ENCODE measurements at places on chromosomes 6 and 20.

DNA sequence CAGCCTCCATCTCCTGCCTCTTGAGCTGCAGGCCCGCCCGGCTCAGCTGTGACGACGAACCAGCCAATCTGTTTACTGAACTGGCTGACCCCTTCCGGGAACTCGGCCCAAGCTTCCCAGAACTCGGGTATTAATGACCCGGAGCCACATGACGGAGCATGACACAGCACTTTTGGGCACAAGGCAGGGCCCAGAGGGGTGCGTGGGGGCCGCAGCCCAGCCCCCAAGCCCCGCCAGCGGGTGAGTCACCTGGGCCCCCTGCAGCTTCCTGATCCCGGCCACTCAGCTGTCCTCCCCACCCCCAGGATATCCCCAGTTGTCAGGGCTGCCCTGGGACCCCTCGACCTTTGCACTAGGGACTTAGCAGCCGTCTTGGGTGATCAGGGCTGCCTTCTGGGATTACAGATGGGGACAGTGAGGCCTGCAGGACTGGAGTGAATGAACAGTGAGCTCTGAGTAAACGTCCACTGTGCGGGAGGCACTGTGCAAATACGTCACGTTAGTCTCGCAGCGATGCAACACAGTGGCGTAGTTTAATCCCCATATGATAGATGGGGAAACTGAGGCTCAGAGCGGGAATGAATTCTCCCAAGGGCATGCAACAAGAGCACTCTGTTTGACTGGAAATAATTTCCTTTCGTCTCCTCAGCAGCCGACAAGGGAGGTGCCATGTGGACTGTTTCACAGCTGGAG, 102.1 kb downstream of the CEBPB start:
- DNase-seq = peak; percentile 95

DNA sequence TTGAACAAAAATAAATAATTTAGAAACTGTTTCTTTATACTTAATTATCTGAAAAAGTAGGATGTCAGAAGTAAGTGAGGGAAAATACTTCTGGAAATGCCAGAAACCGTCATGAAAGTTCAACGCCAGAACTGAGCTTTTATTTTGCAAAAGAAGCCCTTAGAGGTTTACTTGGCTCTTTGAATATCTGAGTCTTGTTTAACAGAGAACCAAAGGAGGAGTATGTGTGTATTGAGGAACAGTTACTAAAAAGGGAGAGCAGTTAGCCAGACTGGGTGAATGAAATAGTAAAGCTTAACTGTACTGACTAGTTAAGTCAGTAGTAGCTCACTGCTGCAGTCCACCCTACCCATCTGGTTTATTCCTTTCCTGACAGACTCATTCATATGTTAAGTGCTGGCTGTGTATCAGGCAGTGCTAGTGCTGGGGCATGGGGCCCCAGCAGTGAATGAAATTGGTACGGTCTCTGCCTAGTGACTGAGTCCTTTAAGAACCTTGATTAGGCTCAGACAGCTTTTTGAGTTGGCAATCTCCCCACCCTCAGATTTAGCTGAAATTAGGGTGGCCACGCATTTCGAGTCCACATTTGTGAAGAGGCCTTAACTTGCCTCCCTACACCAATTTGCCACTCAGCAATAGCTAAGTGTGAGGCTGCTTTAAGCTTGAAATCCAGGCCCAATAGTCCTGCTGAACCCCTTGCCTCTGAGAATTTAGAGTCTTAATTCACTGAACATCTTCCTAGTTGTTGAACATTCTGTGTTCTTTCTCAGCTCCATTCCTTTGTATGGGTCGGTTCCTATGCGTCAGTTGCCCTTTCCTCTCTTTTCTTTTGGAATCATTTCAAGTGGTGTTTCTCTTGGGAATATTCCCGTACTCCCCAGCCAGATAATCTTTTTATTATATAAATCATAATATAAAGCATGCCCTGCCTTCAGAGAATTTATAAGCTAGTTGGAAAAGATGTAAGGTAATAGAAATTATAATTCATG, 20.2 kb downstream of the MAP3K4 start:
- no peak for DNase-seq

GRCh38 chr6:97443408-97444080, 160.5 kb upstream of the MMS22L start:
- no peak for DNase-seq

DNA sequence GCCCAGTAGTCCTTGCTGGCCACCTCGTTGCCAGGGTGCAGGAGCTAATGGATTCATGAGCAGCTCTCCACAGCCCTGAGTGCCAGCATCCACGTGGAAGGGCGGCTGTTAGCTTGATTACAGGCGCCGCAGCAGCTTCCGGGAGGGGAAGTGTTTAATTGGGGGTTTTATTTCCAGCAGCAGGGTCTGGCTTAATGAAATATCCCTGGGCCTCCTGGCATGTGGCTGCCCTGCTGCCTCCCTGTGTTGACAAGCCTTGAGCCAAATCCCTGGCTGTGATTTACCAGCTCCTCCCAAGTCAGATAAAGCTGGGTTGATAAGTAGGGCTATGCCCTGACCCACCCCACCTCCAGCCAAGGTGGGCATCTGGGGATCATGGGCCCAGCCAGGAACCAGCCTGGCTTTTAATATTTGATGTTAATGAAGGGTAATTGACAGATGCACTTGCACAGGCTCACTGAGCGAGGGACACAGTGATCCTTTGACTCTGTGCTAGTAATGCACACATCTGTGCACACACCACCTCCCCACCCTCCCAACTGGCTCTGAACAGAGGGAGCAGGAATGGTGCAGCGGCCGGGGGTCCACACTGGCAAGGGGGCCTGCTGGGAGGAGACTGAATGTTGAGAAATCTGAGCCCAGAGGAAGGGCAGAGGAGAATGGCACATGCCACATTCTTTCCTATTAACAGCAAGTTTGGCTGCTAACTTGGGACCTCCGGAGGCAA, 13.6 kb downstream of the GLP1R start:
- no peak for DNase-seq

DNA sequence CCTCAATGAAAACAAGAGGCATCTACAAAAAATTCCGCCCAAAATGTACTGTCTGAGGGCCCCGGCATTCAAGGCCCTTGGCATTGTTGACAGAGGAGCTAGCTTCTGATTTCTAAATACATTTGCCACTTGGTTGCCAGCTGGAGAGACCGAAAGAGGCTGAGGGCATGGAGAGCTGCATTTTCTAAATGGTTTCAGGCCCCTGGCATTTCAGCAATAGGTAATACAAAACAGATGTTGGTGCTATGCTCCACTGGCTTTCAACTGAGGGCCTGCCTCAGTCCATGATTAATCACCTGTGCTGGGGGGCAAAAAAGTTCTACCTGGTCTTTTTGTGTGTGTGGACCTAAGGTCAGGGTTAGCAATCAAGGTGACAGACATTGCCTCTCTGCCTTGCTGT, 79.5 kb upstream of the ISM1 start:
- DNase-seq = no peak

GRCh38 chr6:55174211-55175026, at the start of gene HCRTR2:
Gene HCRTR2, plus strand, starts transcription at chr6:55174515. Its CDS starts 73 bp downstream, at chr6:55174588.
- no peak for DNase-seq

DNA sequence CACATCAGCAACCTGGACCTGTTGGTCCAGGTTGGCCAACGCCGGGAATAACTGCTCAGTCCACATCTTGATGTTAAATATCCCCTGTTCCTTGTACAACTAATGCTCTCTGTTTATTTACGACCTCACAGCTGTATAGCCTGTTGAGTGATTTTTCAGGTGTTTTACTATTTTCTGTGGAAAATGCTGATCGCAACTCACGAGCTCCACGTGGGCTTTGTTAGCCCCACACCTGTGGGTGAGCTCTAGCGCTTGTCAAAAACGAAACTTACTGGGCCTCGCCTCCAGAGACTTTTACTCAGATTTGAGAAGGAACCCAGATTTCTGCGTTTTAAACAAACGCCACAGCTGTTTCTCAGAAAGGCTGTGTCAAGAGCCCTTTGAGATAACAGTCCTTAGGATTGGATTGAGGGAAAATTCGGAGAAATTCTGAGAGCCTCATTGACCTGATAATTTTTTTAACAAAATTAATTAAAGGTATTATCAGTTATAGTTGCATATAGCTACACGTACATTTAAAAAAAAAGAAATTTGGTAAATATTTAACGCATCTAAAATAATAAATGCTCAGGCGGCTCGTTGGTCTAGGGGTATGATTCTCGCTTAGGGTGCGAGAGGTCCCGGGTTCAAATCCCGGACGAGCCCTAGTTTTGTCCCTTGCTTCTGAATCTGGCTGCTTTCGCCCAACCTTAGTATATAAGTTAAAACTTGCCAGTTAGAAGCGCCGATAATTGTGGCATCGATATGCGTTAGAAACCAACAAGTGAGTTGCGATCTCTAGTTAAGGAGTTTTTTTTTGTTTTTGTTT, 16.7 kb downstream of the HMGN4 start:
- no peak for DNase-seq

- DNase-seq = no peak
These were observed 69.1 kb downstream of the FAM120B start for GRCh38 chr6:170375661-170376060.

DNA sequence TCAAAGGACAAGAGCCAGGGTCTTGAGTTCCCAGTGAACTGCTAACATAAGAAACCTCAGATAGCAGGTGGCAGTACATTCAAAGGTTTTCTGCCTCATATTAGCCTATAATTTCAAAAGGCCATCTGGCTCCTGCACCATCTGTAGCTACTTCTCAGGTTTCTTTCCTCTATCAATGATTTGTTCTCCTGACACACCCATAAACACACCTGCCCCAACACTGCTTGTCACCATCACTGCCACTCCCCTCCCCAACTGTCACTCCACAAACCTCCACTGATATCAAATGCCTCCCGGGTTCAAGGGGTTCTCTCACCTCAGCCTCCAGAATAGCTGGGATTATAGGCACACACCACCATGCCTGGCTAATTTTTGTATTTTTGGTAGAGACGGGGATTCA, 152.7 kb upstream of the SLC22A16 start:
- DNase-seq = no peak

GRCh38 chr20:61727761-61728160, 337.9 kb downstream of the TAF4 start:
- no peak for DNase-seq

Measured in skeletal muscle cell (primary cell).